BJ (cell line): ENCODE measurements at places on chromosomes 12 and 14. TPM values are rescaled to one million over a fixed set of nuclear protein-coding genes. Genes with fewer than 3 reads are reported as not detected.

Gene STYK1
- 0.74 and 0.92 TPM in 2 replicates for polyA plus RNA-seq

Gene C1QL4
- polyA plus RNA-seq = not detected in 2 replicates

Gene SETD1B
- polyA plus RNA-seq = 0.85 and 0.89 TPM in 2 replicates

Gene RILPL2
- 6.7 and 6.8 TPM in 2 replicates for polyA plus RNA-seq

Gene C12orf57
- polyA plus RNA-seq = 489 and 709 TPM in 2 replicates

Gene PTPRO
- polyA plus RNA-seq = 0.23 and 0.60 TPM in 2 replicates

Gene SIX1
- 3.2 and 6.1 TPM in 2 replicates for polyA plus RNA-seq

GRCh38 chr14:34931206-34931605 lies 51.6 kb upstream of the SRP54 start:
- DNase-seq = no peak

- DNase-seq = no peak
These were observed 378.4 kb upstream of the RGS6 start for GRCh38 chr14:71553779-71554178.

DNA sequence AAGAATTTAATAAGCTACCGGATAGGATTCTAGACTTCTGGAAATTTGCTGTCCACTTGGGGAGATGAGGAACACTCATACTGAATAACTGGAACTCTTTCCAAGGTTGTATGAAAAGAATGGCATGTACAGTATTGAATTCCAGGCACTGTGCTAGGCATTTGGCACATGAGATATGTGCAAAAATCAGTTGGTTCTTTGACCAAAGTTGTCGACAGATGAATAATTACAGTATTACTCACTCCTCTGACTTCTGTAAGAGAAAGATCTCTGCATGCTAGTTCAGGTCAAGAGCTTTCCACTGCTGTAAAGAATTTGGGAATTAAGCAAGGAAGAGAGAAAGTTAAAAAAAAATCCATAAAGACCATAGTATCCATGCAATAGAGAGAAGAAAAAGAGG lies 764.7 kb downstream of the BCL11B start:
- DNase-seq = no peak

GRCh38 chr12:6469092-6469491 lies 1.4 kb downstream of the VAMP1 start:
- DNase-seq = no peak

GRCh38 chr14:76832503-76832988 lies 6.3 kb downstream of the LRRC74A start:
- DNase-seq = no peak

DNA sequence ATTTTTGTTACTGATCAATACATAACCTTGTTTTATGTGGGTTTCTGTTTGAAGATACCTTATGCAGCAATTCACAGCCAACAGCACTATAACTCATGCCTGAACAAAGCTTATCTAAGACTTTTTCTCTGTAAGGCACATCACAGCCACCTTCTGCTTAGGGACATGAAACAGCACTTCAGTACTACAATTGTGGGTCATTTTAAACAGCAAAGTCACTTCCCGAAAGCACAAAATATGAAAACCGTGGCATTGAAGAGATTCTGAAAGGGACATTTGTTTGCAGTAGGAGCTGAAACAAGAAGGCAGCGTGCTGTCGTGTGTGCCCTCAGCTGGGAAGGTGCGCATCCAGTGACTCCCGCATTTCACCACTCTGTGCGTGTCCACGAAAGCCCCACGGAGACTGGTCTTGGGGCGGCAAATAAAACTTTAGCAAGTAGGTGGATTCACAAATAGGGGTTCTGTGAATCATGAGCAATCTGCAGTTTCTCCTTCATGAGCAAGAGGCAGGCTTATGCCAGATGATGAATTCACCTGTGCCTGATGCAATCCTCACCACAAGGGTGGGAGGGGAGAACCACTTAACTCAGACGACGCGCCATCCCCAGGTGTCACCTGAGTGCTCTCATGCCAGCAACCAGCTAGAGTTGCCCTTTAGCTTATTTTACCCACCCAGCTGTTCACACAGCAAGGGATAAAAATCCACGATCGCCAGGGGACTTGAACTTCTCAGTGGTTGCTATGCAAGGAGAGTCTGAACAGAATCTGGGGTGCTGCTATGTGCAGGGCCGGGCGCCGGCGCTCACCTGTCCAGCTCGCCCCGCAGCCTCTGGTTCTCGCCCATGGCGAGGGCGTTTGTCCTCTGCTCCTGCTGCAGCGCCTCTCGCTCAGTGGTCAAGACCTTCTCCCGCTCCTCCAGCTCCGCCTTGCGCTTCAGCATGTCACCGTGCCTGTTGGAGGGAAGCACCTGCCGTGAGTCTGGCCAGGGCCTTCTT lies 54.9 kb upstream of the GPR68 start:
- DNase-seq = no peak

DNA sequence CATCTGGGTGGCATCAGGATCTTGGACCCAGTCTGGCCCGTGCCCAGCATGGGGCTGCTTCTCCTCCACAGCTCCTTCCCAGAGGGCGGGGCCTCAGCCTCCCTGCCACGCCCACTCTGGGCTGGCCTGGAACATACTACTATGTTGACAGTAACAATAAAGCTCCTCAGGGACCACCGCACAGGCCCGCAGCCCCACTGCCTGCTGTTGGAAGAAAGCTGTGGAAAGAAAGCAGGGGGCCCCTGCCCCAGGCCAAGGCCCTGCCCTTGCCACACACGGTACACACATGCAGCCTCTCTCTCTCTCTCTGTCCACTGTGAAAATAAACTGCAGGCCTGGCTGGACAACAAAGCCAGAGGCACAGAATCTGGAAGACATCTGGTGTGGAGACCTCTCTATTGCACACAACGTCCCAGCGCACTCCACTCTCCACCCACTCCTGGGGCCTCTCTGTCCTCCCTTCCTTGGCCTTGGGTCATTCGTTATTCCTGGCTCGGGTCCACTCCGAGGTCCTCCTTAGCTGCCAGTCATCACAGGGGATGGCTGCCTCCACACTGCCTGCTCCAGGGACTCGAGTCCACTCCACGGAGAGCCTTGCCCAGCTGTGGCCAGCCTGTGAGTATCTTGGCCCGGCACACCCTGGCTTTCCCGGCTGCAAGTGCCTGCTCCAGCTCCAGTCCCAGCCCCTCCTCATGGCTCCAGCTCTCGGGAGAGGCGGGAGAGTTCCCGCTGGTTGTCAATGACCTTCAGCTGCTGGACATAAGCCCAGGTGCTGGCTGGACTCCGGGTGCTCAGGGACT lies 11.8 kb upstream of the ENDOU start:
- DNase-seq = no peak

DNA sequence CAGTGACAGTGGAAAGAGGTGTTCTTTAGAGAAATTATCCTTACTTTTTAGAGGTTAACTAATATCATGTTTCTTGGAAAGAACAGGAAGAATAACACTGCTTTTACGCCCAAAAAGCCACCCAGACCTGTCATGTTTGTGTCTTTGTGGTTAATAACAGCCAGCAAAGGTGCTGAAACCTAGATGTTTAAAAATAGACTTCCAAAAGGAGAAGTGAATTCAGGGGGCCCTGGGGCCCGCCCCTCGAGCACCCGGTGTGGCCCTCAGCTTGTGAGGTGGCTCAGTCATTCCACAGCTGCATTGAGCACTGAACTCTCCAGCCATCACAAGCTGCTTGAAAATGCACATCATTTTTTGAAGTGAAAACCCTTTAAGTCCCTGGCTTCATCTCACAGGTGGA lies 20.8 kb upstream of the AMN start:
- DNase-seq = no peak

DNA sequence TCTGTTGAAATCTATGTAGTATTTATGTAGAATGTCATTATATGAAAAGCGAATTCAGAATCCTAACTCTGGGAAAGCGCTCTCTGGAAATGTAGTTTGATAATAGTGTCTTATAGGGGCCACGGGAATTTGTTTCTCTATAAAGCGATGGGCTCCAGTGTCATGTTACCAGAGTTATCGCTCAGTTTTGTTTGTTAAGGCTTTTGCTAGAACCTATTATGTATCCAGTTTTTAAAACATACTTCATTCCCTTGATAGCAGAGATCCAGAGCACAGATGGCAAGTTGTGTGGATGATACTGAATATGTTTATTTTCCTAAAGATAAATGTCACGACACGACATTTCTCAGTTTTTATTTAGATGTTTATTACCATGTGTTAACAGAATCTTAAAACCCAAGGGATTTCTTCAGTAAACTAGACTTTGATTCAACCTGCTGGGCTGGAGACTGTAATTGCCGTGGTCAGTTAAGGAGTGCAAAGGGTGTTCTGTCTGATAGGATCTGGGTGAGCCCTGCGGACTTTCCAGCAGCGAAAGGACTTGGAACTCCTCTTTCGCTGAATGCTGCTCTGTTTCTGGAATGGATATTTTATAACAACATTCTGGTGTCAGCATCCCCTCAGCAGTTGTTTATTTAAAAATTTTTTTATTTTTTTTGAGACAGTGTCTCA lies 1.7 kb upstream of the DNAH10 start:
- DNase-seq = no peak

- no peak for DNase-seq
These were observed 225.8 kb downstream of the C12orf42 start for GRCh38 chr12:103269946-103270345.

- no peak for DNase-seq
These were observed 470.9 kb downstream of the VRK1 start for GRCh38 chr14:97268097-97268496.

DNA sequence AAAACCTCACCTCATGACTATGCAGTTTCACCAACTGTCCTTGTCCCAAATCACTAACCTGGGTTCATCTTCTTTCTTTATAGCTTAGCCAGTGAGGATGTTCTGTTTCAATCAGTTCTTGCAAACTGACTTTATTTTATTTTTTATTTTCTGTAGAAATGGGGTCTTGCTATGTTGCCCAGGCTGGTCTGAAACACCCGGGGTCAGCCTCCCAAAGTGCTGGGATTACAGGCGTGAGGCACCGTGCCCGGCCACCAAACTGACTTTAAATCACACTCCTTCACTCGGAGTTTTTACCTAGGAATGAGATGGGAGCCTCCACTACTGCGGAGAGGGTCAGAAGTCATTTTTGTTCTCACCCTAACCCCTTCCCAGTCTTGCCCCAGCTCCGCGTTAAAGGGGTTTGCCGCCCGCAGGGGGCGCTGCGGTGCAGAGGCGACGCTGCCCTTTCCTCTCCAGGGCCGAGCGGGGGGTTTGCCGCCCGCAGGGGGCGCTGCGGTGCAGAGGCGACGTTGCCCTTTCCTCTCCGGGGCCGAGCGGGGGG lies 7.0 kb upstream of the B4GALNT3 start:
- DNase-seq = no peak

DNA sequence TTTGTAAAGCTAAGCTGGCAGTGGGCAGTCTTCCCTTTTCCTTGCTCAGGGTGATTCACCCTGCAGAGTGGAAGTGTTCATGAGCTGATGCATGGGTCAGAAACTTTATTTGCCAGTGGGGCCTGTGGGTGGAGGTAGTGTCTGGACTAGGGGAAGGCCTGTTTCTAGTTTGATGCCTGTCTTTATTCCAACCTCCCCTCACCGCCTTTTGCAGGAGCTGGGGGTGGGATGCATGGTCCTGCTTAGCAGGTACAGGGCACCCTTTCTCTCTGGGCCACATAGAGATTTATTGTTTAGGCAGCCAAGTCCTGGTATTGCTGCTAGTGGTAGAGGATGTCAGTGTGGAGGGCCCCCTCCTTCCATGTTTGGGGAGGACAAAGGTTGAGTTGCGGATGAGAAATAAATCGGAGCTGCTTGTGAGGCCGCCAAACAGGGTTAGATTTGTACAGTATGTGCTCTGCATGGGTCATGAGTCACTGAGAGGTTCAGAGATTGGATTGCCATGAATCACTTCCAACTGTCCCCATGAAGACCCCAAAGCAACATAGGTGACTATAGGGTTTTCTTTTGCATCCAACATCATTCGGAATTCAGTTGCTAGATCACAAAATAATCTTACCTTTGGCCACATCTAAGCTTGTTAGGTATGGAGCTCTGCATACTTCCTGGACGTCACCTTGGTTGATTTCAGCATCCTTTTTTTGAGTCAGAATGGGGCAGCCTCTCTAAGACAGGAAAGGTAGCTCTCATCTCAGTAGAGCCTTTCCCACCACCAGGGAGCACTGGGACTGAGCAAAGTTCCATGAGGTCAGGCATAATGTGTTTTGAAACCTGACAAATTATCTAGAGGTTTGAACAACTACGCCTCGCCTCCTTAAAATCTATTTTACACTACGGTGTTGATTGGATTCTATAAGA lies 8.8 kb downstream of the SMOC1 start:
- no peak for DNase-seq

DNA sequence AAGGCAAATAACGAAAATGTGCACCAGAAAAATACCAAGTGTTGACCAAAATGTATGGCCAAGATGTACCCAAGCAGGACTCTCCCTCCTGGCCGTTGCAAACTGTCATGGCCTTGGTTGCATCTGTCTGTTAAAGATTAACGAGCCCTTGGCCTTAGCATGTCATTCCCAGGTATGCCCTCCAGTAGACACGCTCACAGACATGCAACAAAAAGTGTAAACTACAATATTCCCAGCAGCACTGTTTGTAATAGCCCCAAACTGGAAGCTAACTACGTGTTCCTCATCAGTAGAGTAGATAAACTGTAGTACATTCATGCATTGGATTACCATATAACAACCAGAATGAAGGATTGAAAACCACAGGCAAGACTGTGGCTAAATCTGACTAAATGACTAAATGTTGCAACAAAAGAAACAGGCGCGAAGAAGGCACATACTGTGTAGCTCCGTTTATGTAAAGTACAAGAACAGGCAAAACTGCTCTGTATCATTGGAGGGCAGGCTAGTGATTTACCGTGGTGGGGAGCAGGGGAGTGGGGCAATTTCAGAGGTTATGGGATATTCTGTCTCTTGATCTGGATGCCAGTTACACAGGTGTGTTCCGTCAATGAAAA lies 232.8 kb upstream of the DIO3 start:
- no peak for DNase-seq

DNA sequence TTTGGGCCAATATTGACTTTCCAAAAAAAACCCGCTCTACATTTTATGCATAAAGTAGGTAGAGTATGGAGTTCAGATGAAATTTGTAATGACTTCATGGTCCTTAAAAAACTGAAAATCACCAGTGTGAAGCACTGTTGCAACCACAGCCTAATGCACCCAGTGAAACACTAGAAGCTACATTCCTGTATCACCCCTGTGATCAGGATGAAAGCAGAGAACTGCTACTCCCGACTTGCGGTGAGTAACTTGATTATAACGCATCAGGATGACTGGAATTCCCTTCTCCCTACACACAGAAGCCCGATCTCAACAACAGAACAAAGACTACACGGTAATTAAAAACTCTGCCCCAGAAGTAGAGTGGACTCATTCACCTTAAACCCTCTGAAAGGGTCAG lies 33.8 kb downstream of the SPTB start:
- DNase-seq = no peak

GRCh38 chr12:105935981-105936380 lies 202.8 kb downstream of the NUAK1 start:
- no peak for DNase-seq

GRCh38 chr14:48973151-48973550 lies 613.0 kb downstream of the RPS29 start:
- DNase-seq = no peak

- no peak for DNase-seq
These were observed 344.7 kb downstream of the NELL2 start for GRCh38 chr12:44531320-44531971.

DNA sequence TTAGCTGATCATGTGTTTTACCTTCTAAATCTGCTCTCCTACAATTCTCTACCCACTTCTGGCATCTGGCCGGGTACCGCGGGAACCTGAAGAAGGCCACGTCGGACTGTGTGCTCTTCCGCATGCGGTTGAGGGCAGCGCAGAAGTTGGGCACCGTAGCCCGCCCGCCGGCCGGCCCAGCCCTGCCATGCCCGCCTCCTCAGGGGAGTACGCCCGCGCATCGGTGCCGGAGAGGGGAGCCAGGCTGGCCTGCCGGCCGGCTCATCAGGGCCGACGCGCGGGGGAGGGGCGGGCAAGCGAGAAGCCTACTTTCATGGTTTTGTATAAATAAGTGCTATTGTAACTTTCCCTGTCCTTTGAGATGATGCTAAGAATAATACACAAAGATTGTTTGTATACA lies 19.9 kb upstream of the ADAMTS20 start:
- DNase-seq = no peak
